GM20000 (cell line): ENCODE measurements at places on chromosomes 6 and 20.

DNA sequence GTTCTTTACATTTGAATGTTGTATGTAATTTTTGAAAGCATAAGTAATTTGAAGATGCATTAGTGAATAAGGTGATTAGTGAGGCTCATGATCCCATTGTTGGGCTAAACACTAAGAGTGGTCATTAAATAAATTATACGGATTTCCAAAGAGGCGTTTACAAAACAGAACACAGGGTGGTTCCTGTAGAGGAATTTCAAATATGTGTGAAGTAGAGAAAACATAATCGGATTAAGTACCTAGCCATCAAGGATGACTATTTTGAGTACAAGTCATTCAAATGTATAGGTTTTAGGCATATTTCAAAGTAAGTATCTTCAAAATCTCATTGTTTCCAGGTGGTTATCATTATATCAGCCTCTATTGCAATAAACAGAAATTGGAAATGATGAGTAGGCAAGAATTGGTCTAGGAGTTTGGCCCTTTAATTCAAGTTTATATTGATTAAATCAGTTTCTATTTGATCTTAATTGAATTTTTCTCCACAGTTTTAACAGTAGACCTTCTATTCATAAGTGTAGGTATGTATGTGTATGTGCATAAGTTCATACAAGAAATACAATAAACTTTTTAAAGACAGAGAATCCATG lies 94.8 kb downstream of the MYLK4 start:
- no peak for DNase-seq

GRCh38 chr6:170006900-170007467 lies 255.6 kb downstream of the ERMARD start:
- no peak for DNase-seq

DNA sequence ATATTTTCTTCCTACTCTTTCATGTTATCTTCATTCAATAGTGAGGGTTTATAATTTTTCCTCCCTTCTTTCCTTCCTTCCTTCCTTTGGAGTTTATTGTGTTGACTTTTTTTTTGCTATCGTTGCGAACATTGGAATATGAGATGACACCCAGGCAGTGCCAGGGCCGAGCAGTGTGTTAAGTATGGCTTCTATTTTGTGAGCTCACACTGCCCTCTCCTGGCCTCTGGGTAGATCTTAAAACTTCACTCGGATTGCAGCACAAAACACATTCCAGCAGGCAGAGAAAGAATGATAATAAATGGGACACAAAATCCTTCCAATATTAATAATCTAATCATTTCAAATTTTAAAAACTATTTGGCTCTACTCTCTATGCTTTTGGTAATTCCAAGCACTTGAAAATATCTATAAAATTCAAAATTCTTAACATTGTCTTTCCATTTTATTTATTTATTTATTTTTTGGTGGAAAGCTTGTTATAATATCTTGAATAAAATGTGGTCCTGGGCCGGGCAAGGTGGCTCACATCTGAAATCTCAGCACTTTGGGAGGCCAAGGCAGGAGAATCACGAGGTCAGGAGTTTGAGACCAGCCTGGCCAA lies 147.4 kb upstream of the OLIG3 start:
- peak; percentile 49 for DNase-seq

DNA sequence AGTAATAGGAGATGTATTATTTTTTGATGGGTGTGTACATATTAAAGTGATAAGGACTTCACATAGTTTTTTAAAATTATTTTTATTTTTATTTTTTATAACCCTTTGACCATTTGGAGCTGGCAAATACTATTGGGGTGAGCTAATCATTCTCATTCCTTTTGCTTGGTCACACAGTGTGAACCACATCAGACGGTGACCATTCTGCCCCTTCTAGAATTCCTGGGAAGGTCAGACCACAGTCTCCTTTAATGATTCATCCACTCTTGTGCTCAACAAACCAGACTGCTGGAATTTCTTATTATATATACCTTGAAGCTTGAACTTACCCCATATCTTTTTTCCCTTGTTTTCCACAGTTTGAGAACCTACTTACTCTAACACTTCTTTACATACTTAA lies 23.9 kb upstream of the PRL start:
- DNase-seq: no peak

GRCh38 chr6:122798099-122798641 lies 9.1 kb downstream of the SMPDL3A start:
- peak; percentile 16 for DNase-seq

GRCh38 chr6:32371803-32372202 lies at the start of gene TSBP1:
TSS of gene TSBP1 (minus strand) at chr6:32371903. CDS start at chr6:32371706, 197 bp downstream.
- no peak for DNase-seq

GRCh38 chr6:64062960-64063683 lies 427.5 kb downstream of the PHF3 start:
- no peak for DNase-seq

GRCh38 chr6:99016355-99016754 lies 68.6 kb upstream of the FBXL4 start:
- DNase-seq: no peak

DNA sequence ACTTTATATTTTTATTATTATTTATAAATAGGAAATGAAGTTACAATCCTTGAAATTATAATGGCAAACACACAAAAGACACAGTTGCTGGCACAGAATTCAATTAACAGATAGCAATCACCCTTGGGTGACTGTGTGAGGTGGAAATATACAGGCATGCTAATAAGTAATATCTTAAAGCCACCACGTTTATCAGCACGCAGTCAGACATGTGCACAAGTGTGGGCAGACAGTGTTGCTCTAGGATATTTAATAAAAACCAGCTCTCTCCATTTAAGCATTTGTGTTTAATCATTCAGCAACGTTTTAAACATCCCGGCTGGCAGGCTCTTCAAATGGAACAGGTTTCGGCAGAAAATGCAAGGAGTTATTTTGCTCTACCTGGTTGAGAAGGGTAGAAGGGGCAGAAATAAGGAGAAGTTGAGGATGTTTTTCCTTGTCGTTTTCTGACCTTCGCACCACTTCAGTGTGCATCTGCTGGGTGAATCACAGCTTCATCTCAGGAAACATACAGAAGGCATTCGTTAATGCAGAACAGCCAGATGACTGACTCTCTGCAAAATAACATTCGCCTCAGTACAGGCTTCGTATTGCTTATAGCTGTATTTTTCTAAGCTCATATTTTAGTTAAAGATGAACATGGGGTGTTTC lies 585.1 kb downstream of the QKI start:
- DNase-seq: no peak

GRCh38 chr20:50859161-50859560 lies 64.3 kb downstream of the BCAS4 start:
- DNase-seq: no peak

DNA sequence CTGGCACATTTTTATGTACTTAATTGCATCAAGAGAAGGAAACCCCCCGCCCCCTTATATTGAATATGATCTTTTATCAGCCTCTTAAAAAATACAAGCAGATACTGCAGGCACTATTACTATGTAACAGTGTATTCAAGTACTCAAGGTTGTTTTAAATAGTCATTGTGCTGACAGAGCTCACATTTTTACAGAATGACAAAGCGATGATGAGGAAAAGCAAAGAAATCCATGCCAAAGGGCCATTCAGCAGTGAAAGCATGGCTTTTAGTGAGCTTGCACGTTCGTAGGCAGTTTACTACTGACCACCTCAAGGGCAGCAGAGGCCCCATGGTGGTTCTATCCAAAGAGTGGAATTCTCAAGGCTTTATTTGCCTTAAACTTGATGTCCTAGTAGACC lies 146.8 kb downstream of the RPS12 start:
- DNase-seq: no peak

DNA sequence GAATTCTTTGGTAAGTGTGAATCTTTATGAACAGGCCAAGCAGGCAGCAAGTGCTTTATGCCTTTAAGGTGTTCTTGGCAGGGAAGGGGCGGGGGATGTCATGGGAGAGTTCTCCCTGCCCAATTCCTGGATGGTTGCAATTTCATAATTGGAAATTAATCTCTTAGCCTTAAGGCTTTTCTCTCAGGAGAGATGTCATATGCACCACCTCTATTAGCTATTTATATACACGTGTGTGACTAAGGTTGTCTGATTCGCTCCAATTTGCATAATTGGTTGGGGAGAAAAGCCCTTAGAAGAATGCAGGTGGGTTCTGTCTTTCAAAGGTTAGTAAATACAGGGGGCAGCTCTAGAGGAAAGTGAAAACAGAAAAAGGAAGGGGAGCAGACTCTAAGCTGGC lies 5.2 kb upstream of the ENPP5 start:
- DNase-seq: no peak

GRCh38 chr20:20744170-20744725 lies 31.8 kb upstream of the RALGAPA2 start:
- no peak for DNase-seq

DNA sequence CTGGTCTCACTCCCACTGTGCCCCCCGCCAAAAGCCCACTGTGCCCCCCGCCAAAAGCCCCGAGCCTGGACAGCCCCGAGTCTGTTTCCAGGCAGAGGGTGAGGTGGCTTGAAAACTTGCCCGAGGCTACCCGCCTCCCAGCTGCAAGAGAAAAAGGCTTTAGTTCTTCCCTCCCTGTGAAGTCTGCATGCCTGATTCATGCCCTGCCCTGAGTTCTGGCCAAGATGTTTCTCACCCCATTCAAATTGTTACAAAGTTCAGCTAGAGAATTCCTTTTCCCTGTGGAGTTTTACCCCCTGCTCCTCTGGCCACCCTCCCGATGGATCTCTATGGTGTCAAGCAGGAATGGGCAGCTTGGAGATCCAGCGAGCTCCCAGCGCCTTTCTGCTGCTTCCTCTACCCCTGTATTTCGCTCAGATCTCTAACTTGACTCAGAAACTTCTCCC lies 298.8 kb upstream of the MAP3K7 start:
- no peak for DNase-seq

- DNase-seq: no peak
Observed at GRCh38 chr6:39998126-39998525, 63.9 kb upstream of the MOCS1 start.

GRCh38 chr20:24503352-24503931 lies 34.0 kb downstream of the SYNDIG1 start:
- DNase-seq: no peak

- DNase-seq: no peak
Observed at GRCh38 chr20:25327521-25328235, 63.0 kb downstream of the ABHD12 start.

DNA sequence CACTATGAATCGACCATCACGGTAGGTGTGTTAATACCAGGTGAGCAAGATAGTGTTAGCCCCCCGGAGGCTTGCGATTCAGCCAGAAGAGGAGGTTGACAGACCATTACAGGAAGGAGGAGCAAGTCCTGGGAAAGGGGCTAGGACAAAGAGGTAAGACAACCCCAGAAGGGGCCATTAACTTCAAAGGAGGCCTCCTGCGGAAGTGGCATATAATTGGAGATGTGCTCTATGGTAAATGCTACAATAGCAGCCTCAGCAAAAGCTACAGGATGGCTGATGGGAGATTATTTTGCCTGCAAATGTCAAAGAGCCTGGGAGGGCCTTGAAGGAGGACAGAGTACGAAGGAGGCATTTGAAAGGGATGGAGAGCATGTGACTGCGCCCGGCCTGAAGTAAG lies 108.6 kb upstream of the CITED2 start:
- no peak for DNase-seq

GRCh38 chr6:18861204-18861603 lies 474.1 kb downstream of the RNF144B start:
- DNase-seq: no peak

- no peak for DNase-seq
Observed at GRCh38 chr6:164214066-164214465, 799.5 kb downstream of the QKI start.

- DNase-seq: no peak
Observed at GRCh38 chr20:53597521-53598120, 4.0 kb upstream of the ZNF217 start.

- DNase-seq: no peak
Observed at GRCh38 chr6:89489078-89489477, 56.1 kb downstream of the ANKRD6 start.

GRCh38 chr6:7053125-7053774 lies 54.5 kb upstream of the RREB1 start:
- no peak for DNase-seq

DNA sequence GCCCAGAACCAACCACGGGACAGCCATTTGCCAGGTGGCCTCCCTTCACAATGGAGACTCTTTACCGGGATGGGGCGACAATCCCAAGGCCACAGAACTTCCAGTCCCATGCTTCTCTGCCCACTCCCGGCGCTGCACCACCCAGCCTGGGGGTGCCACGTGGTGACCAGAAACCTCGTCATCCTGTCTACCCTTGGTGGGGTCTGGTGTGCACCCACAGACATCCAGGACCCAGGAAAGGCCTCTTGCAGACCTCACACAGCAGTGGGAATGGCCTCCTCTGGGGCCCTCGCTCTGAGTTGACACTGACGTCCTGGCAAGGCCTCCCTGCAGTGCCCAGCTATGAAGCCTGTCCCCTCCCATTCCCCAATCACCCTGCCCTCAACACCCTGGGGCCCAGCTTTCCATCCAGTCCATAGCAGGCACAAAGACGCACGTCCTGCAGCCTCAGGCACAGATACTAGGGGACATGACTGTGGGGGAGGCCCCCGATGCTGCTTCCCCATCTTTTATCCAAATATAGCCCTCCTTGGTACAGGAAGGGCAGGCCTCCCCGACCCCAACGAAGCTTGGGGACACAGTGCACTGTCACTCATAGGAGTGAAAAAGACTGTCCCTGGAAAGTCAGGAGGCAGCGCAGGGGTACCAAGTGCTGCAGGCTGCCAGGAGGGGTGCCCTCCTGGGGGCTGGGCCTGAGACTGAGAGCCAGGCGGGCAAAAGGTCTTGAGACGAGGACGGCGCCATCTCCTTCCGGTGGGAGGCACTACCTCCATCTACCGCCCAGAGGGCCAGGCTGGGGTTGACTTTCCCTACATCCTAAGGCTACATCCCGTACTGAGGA lies 7.2 kb downstream of the CST7 start:
- no peak for DNase-seq

DNA sequence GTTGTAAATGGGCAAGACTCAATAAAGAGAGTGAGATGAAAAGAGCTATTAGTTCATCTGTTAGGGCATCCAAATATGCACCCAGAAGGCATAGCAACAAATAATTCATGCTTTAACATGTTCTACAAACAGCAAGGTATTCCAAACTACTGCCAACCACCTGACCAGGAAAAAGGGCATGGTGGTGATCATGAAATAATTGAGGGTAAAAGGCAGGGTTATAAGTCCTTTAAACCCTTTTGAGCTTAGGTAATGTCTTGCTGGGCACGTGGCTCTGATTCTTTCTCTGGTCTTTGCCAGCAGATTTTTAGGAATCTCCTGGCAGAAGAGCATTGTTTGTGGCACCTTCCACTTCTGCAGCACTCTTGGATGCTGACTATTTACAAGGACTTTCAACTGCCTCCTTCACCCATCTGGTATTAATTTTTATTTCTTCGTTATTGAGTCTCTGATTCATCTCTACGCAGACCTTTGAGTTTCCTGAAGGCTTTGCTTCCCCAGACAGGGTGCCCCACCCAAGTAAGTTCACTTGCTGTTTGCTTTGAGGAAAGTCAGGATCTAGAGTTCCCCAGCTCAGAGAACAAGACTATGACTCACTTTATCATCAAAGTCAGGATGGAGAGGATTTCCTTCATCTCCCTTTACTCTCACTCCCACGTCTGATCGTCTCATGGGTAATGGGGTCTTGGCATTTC lies 83.4 kb upstream of the NEDD9 start:
- no peak for DNase-seq

- peak; percentile 60 for DNase-seq
Observed at GRCh38 chr6:431986-432385, 40.4 kb downstream of the IRF4 start.

GRCh38 chr20:44089987-44090674 lies 96.9 kb downstream of the JPH2 start:
- no peak for DNase-seq

- DNase-seq: no peak
Observed at GRCh38 chr20:59568509-59569024, 35.8 kb upstream of the PHACTR3 start.

GRCh38 chr20:24816907-24817306 lies 132.2 kb upstream of the CST7 start:
- no peak for DNase-seq

GRCh38 chr20:2829376-2829775 lies 11.1 kb downstream of the PCED1A start:
- no peak for DNase-seq
